MM.1S (cell line): ENCODE measurements at places on chromosomes 5 and 9.

GRCh38 chr9:75054368-75055001 is 26.4 kb upstream of the CARNMT1 start:
- DNase-seq: no peak
- no peaks in the 10 kb centered on the region for H3K36me3 ChIP-seq
- no peaks in the 10 kb centered on the region for H3K27me3 ChIP-seq
- no peak overlapping the region for H3K27ac ChIP-seq
- H3K4me1 ChIP-seq: no peaks in the 10 kb centered on the region
- H3K4me3 ChIP-seq: no peak overlapping the region

DNA sequence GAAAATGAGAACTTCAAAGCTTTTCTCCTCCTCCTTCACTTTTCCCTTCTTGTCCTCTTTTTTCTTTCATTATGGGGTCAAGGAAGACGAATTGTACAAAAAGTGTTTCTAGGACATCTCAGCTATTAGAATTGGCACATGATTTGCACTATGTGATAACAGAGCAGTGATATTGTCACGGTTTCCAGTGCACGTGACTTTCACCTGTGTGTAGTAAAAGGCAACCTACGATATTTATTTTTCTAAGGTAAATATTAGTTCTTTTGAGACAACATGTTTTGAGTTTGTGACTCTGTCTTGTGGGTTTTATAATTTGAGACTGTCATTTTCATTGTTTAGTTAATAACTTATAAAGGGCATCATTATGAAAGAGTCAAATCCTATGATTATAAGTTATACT is 213.1 kb downstream of the PSAT1 start:
- H3K4me3 ChIP-seq: no peak overlapping the region
- no peaks in the 10 kb centered on the region for H3K4me1 ChIP-seq
- H3K36me3 ChIP-seq: no peaks in the 10 kb centered on the region
- H3K27me3 ChIP-seq: no peaks in the 10 kb centered on the region

GRCh38 chr9:131609099-131609830 is 63.9 kb downstream of the PRRT1B start:
- no peaks in the 10 kb centered on the region for H3K4me1 ChIP-seq
- no peak for DNase-seq
- no peaks in the 10 kb centered on the region for H3K27me3 ChIP-seq
- H3K36me3 ChIP-seq: peaks cover 12% of the 10 kb centered on the region; the same call in 1 of the 2 replicates
- H3K4me3 ChIP-seq: no peak overlapping the region

DNA sequence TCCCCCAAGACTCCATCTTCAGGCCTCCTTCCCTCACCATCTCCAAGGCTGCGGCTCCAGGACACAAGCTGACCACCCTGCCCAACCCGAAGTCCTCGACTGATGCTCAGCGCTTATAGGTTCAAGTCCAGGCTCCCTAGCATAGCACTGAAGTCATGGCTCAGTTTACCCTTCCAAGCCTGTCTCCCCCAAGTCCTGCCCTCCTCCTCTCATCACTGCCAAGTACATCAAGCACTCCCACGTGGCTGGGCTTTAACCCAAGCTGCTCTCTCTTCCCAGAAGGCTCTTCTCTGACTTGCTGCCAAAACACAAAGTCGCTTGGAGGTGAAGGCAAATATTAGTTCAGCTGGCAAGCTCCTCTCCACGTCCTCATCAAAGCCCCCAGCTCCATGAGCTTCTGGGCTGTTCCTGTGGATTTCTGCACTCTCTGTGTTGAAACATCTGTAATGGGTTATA is 22.1 kb upstream of the MARCHF6 start:
- H3K27ac ChIP-seq: no peak overlapping the region
- no peak for DNase-seq

- H3K4me3 ChIP-seq: no peak overlapping the region
- H3K27ac ChIP-seq: no peak overlapping the region
- no peaks in the 10 kb centered on the region for H3K36me3 ChIP-seq
- no peak for DNase-seq
Measured at GRCh38 chr9:91451431-91452270, 28.0 kb upstream of the NFIL3 start.

- DNase-seq: no peak
- H3K4me1 ChIP-seq: no peaks in the 10 kb centered on the region
- no peaks in the 10 kb centered on the region; the same call in 1 of the 2 replicates for H3K36me3 ChIP-seq
- no peaks in the 10 kb centered on the region for H3K27me3 ChIP-seq
- H3K27ac ChIP-seq: no peak overlapping the region
Measured at GRCh38 chr9:121133104-121133816, 58.5 kb downstream of the CNTRL start.

GRCh38 chr9:98219794-98220370 is 27.4 kb upstream of the CORO2A start:
- H3K27ac ChIP-seq: no peak overlapping the region
- H3K36me3 ChIP-seq: no peaks in the 10 kb centered on the region
- H3K4me3 ChIP-seq: no peak overlapping the region
